Muscle of arm (tissue), 14 donors: ENCODE measurements at places on chromosomes 6 and 20.

- no peak for DNase-seq
Observed at GRCh38 chr6:10389739-10390494, 25.0 kb downstream of the TFAP2A start.

GRCh38 chr20:16571333-16571732 lies 1.9 kb downstream of the KIF16B start:
- no peak for DNase-seq

GRCh38 chr6:154797857-154798256 lies 64.6 kb downstream of the SCAF8 start:
- no peak for DNase-seq

- no peak for DNase-seq
Observed at GRCh38 chr6:16097382-16098171, 31.3 kb upstream of the MYLIP start.

GRCh38 chr6:147384029-147384428 lies 124.5 kb upstream of the SAMD5 start:
- no peak for DNase-seq

GRCh38 chr6:39151211-39151610 lies 36.2 kb upstream of the SAYSD1 start:
- no peak for DNase-seq

DNA sequence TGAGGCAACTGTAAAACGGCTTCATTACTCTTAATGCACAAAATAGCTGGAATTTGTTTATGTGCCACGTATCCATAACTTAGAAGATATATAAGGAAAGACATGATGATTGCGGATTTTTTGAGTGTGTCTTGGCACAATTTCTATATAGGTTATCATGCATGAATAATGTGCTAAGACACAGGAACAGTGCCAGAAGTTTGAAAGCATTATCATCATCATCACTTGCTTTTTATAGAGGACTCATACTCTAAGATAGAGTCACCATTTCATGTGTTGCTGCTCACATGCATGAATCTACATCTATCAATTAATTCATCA lies 113.4 kb downstream of the ELOVL4 start:
- no peak for DNase-seq

DNA sequence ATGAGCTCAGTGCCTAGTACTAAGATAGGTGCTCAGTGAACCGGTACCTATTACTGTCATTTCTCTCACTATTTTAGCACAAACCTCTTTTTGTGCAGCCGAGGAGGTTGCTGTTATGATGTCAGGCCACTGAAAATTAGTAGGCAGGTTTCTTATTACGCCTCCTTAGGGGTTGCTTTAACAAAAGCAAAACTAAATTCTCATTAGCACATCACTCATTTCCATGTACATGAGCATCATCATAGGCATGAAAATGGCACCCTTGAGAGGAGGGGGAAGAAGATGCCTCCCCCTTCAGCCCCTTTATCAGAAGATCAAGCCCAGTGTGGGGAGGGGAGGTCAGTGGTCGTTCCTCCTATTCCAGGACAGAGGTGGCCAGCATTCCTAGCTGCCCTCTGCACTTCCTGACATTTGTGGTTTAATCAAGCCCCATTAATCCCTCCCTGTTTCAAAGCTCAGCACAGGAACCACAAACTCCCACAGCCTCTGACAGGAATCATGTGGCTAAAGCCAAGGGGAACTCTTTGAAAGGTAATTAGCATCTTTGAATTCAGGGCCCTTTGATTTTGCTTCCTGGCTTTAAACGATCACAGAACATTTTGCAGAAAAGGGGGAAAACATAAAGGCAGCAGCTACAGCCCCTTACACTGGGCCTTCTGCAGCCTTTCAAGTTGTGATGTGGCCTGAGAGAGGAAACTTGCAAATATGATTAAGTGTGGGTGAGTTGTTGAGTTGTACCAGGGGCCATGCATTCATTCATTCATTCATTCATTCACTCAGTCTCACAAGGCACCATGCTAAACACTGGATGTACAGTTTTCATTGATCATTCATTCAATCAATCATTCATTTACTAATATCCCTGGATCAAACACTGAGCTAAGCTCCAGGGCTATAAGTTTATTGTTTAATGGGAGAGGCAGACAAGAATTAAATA lies 31.9 kb upstream of the PSMF1 start:
- no peak for DNase-seq

DNA sequence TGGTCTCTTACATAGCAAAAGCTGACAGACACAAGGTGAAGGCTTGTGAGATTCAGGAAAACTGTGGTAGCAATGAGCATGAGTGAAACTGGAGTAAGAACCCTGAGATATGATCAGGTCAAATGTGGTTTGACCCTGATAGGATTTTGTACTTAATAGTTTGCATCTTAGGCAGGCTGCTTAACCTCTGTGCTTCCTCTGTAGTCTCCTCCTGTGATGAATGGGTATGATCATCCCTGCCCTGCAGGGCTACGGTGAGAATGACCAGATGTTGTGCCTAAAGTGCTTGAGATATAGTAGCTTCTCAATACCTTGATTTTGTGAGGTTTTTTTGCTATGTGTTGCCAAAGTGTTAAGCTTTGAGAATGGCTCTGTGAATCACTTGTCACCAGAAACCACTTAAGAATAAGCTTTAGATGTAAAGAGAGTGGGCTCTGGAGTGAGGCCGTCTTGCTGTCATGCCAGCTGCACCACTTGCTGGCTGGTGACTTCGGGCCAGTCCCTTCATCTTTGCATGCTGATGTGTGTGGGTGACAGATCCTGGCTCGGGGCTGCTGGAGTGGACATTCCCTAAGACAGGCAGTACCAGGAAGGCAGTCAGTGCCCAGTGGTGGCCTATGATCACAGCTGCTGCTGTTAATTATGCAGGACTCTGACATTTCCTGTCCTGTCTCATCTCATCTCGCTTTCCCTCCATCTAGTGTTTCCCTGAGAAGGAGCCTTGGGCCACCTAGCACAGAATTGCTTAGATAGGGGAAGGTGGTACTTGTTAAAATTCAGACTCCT lies 254.7 kb downstream of the NFATC2 start:
- DNase-seq, result no peak

DNA sequence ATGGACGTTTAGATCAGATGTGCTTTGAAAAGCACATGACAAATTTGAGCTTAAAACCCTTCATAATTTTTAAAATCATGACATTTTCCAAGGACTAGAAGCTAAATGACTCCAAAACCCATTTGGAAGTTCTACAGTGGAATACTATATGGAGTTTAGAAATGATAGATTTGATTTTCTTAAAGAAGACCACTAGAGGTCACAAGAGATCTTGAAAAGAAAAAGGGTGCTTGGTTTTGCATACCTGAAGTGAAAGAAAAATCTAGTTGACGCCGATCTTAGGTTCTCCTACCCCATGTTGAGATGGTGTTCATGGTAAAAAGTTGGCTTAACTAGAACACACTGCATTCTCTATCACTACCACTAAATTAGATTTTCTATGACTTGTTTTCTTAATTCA lies 31.5 kb downstream of the CFAP61 start:
- no peak for DNase-seq

DNA sequence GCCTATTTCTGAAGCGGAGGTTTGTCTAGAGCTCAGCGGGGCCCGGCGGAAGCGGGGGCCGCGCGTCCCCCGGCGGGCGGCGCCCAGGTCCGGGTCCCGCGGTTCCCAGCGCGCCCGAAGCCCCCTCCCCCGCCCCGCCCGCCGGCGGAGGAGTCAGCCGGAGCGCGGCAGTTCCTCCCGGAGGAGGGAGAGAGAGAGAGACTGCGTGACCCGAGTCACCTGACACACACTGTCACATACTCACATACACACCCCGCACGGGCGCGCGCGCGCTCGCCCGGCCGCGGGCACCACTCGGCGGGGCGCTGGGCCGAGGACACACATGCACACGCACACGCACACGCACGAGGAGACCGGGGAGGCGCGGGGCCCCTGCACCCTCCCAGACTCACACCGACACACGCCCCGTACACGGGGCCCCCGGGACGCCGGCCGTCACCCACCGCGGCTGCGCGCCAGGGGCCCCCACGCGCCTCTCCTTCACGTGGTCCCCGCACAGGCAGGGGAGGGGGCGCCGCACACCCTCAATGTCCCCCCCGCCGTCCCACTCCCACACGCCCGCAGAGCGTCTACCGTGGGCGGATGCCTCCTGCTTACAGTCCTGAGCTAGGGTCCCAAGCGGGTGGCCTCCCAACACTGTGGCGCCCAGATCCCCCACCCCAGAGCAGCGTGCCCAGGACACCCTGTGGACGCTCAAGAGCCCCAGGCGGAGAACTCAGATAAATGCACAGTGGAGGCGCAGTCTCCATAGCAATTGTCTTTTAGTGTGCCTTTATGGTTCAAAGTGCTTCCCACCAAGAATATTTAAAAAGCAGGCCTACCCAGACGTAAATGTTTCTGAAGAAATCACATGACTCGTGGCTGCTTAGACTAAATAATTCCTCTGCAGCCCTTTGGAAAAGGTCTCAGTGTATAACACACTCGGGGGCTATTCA lies at the start of gene RRAGD:
Gene RRAGD, minus strand, starts transcription at position 203 of the 935 bp plus-strand sequence. CDS start 280 bp downstream, outside the sequence.
- DNase-seq, result peak; percentile 50

DNA sequence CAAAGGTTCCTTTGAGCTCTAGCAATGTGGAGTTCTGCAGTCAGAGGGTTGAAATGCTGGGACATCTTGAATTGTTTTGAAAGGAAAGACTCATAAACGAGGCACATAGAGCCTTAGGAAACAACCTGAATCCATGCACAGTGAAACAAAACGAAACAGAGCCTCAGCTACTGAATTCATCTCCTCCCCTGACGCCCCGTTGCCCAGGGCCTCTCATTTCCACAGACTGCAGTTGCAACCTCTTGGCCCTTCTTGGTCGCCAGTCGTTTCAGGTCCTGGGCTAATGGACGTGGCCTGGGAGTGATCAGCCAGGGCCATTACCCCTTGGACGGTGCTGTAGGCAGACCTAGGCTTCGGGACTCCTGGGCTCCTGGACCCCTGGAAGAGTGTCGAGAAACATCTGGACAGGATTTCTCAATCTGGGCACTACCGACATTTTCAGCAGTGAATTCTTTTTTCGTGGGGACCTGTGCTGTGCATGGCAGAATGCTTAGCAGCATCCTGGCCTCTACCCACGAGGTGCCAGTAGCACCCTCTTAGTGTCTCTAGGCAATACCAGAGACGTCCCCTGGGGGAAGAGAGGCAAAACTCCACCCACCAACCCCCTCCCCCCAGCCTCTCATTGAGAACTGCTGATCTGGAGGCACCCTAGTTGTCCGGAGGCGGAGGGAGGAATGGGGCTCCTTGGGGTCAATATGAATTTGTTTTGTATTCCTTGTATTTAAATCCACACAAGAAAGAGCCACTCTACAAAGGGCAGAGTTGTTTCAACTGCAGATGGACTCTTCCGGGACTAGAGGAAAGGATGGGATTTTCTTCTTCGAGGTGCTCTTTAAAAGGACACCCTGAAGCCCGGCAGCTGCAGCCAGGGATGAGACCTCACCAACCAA lies 50.2 kb downstream of the TMEM242 start:
- no peak for DNase-seq

DNA sequence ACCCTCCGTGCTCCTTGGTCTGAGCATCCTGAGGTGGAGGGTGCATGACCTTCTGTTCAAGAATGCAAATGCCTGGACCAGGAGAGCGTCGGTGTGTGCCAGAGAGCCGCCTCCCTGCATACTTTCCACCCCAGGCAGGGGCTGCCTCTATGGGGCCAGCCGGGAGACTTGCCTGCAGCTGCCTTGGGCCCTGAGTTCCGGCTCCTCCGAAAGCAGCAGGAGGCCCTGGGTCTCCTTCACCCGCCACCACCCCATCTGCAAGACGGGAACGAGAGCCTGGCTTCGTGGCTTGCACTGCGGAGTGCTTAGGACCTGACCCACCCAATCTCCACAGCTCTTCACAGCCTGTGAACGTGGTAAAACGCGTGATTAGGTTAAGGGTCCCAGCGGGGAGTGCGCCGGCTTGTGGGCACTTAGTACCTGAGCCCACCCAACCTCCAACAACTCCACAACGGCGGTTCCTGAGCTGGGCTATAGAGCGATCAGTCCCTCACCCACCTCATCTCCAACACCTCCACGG lies 16.4 kb downstream of the BHLHE23 start:
- DNase-seq, result no peak

DNA sequence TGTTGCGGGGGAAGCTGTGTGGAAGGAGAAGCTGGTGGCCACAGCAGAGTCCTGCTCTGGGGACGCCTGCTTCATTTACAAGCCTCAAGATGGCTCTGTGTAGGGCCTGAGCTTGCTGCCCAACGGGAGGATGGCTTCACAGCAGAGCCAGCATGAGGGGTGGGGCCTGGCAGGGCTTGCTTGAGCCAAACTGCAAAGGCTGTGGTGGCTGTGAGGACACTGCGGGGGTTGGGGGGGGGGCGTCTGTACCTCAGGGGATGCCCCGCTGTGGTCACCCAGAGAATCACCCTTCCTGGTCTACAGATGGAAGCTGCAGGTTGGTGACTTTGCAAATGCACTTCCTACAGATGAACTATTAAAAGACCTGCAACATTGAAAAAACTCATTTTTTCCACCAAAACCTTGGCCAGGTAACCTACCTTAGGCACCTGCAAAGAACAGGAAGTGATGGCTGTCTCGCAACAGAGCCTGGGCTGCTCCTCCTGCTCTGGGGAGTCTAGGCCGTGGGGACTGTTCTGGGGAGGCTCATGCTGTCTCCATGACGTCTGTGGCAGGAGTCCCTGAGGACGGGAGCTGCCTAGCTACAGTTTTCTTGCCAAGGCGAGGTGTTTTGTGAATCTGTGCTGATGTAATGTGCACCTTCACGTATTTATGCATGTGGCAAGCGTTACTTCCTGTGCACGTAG lies 7.3 kb downstream of the NPBWR2 start:
- DNase-seq, result no peak

DNA sequence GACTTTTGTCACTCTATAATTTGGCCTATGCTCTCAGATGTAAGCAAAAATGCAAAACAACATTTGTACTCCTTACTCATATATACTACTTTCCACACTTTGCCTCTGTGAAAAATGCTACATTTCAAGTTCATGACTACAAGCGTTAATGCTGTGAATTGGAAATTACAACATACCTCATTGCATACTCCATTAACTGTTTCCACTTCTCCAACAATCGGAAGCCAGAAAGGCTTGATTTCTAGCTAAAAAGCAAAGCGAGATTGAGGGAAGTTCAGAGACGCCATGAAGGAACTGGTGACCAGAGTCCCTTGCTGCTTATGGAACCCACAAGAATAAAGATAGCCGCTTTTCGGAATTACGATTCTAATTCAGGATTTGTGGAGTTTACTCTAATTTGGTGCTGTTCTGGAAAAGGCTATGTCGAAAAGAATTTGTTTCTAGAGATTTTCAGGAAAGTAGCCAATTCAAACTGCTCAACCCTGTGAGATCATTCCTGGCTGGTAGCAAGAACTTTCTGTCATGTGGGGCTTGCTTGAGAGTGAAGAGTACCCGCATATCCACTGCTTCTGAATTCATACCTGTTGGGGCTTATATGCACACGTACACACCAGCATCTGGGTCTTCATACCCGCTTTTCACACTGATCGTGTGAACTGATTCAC lies 98.0 kb upstream of the CITED2 start:
- peak; percentile 53 for DNase-seq

- DNase-seq, result peak; percentile 1
Observed at GRCh38 chr6:106477790-106478189, 117.3 kb downstream of the CRYBG1 start.

GRCh38 chr6:33962246-33963027 lies 158.6 kb upstream of the MLN start:
- DNase-seq, result no peak

GRCh38 chr20:37711994-37712964 lies 18.4 kb downstream of the CTNNBL1 start:
- no peak for DNase-seq

GRCh38 chr6:21451546-21452013 lies 142.0 kb upstream of the SOX4 start:
- no peak for DNase-seq
